ENCODE measurements at places on chromosomes 11 and 22.

- no peak for DNase-seq
Observed at GRCh38 chr22:37462983-37463382, 23.2 kb downstream of the MFNG start.

DNA sequence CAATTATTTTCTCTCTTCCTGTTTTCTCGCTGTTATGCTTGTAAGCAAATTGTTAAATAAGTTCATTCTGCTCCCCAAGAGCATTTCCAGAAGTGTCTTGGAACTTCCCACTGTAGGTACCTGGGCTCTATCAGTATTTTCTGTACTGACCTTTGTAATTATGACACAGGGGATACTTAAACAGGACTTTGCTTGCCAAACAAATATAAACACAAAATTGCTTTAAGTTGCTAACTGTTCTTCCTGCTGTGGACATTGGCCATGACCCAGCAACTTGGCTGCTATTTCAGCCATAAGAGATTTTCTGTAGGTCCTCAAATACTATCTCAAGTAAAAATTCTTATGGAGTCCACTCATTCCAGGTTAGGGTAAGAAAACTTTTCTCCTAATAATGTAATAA is 30.1 kb downstream of the SYT9 start:
- no peak for DNase-seq

DNA sequence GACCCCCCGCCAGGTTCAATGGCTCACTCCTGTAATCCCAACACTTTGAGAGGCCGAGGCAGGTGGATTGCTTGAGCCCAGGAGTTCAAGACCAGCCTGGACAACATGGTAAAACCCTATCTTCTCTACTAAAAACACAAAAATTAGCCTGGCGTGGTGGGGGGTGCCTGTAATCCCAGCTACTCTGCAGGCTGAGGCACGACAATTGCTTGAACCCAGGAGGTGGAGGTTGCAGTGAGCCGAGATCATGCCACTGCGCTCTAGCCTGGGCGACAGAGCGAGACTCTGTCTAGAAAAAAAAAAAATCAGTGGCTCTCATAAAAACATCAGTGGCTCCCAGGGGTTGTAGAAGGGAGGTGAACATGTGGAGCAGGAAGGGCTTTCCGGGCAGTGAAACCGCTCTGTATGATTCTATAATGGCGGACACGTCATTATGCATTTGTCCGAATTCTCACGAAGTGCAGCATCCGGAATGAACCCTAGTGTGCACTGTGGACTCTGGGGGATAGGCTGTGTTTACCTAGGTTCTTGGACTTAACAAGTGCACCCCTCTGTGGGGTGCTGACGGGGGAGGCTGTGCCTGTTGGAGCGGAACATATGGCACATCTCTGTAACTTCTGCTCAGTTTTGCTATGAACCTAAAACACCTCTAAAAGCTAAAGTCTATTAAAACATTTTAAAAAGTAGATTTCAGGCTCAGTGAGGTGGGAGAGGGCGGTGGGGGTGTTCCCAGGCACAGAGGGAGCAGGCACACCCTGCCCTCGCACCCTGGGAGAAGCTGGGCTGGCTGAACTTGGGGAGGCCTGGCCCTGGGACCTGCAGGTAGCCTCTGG is 49.1 kb upstream of the SEPTIN5 start:
- DNase-seq, result no peak

GRCh38 chr22:18929459-18929858 is 6.6 kb downstream of the PRODH start:
- no peak for DNase-seq

DNA sequence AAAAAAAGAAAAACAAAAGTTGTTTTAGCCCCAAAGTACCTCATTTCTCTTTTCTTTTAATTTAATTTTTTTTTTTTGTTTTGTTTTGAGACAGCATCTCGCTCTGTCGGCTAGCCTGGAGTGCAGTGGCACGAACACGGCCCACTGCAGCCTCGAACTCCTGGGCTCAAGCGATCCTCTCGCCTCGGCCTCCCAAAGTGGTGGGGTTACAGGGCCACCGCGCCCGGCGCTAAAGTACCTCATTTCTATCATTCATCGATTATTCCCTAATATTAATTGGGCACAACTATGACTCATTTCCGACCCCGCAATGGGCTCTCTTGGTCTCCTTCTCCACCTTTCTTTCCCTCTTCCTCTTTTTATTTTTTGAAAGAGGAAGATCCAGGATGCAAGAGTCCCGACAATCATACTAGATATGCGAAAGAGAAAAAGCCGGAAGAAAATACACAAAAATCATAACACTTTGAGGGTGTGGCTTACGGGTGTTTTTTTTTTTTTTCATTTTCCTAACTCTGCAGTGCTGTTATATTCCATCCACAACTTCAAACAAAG is 475 bp upstream of the AIP start:
- no peak for DNase-seq

GRCh38 chr11:47302853-47303252 is 32.9 kb downstream of the MADD start:
- no peak for DNase-seq

GRCh38 chr11:33970984-33971466 is 79.1 kb upstream of the LMO2 start:
- no peak for DNase-seq

DNA sequence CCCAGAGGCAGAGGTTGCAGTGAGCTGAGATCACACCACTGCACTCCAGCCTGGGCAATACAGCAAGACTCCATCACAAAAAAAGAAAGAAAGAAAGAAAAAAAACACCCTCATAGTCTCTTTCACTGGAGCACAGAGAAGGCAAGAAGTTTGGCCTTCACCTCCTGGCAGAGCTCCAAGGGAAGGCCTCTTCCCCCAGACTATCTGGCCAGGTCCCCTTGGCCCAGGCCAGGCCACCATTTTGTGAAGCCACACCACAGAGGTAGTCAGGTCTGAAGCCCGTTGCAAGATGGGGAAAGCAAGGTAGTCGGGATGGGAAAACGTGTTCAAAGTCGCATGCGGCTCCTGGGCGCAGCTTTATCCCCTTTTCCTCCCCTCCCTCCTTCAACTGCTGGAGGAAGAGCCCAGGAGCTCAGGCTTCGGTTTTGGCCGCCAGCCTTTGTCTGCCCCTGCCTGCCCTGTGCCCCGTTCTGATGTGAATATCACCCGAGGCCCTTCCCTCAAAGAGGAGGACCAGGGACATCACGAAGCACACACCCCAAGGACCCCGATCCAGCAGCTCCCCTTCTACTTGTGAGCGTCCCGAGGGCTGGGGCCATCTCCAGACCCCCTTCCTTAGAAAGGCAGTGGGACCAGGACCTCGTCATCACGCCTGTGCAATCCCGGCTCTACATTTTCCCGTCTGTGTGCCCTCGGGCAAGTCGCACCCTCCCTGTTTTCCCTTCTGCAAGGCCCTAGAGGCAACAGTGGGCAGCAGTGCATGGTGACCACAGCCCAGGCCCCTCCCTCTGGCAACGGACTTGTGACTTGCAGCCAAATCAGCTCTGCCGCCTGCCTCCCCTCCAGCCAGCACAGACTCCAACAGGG is 17.7 kb downstream of the CABP7 start:
- DNase-seq, result no peak

- no peak for DNase-seq
Observed at GRCh38 chr11:134736251-134736947, 324.4 kb upstream of the B3GAT1 start.

- no peak for DNase-seq
Observed at GRCh38 chr11:95450547-95451123, 219.6 kb upstream of the SESN3 start.
